ENCODE measurements at places on chromosomes 2 and 18.

DNA sequence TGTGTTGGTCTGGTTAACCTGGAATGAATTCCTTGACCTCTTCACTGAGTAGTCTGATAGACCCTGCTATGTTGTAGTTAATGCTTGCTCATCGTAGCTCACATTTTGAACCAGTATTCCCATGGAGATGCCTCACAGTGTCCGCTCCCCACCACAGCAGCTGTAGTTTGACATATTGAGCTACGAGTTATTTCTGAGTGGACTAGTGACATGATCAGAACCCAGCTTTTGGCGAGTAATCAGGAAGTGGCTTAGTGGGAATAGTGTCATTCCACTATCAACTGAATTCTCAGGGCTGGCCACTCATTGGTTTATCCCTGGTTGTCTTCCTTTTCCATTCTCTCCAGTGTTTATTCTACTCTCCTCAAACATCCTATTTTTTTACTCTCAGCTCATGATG is 102.7 kb downstream of the MYO1B start:
- peak; percentile 32 for DNase-seq

- no peak for DNase-seq
Observed at GRCh38 chr18:58041633-58042032, 2.4 kb upstream of the NEDD4L start.

DNA sequence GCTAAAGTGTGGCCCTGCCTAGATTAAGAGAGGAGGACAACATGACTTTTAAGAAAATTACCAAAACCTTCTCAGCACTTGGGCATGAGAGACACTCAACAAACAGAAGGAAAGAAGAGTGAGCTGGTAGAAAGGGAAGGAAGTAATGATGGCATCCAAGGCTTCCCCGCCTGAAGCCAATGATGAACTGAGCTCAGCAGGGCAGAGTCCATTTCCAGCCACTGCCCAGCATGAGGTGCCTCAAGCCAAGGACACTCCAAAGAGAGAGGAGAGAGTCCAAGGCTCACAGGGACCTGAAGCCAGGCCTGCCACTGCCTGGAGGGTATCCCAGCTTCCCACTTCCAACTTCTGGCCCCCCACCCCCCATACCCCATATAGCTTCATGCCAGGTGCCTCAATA is 9.5 kb upstream of the TNS1 start:
- no peak for DNase-seq

DNA sequence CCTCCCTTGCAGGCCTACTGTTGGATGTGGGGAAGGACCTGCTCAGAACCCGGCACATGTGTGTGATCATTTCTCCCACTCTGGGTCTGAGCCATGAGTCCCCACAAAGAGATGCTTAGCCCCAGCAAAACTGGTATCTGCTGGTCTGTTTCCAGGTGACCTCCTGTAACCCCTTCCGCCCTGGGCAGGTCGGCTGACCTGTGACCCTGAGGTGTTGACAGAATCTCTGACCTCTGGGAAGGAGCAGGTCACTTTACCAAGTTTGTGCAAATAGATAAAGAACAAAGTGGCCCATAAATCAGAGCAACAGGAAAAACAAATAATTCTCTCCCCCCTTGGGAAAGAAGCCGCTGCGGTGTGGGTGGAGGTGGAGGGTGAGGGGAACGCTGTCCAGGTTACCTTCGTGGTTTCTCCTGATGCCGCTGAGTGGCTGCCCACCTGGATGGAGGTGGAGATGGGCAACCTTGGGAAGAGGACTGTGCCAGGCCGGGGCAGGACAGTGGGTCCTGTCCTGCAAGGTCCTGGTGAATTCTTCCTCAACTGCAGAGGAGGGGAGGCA is 174.0 kb upstream of the MYCN start:
- DNase-seq: no peak

DNA sequence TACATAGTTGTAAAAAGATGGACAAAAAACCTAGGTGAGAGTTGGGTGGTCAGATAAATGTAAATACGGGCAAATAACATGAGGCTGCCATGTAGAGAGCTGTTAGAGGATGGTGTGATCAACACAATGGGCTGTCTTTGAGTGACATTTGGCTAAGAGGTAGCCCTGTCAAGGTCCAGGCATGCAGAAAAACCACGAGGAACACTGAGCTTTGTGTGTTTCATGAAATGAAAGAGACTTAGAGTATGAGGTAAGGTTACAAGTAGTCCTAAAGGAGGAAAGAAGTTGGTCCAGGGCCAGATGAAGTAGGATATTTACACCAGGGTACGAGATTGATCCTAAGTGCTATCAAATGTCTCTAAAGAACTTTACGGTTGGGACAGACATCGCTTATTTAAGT is 160.9 kb downstream of the RDH14 start:
- DNase-seq: peak; percentile 32
